ENCODE measurements at places on chromosomes 2 and 18.

- no peak for DNase-seq
These were observed 545 bp downstream of the GTF3C2 start for GRCh38 chr2:27356056-27356381.

DNA sequence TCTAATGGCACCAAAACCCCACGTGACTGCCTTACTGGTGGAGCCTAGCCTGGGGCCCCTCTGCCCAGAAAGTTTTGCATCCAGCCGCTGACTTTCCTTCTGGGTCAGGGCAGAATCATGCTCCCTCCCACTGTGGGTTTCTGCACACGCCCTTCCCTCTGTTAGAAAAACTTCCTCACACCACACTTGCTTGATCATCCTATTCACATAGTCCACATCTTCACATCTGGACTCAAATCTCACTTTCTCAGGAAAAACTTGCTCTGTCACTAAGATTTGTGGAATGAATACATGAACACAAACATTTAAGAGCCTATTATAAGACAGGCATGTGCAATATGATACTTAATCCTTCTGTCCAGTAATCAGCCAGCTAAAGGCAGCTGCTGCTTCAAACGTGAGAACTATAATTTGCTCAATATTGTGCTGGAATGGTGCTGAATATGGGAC, 274.7 kb downstream of the RND3 start:
- DNase-seq: no peak

DNA sequence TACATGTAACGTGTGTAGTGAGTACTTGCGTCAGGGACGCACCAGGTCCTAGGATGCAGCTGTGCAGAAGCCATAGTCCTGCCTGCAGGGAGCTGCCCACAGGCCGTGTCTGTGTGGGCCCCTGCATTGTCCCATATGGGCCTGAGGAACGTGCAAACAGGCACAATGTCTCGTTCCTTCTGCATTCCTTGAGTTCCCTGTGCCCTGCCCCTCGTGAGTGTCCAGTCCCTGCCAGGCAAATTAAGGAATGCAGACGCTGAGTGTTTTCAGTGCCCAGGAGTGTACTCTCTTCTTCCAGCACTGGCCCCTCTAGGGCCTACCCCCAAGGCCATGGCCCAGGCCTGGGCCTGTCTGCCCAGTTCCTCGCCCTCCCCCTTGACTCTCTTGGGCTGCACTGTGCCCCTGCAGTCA, 61.8 kb downstream of the FAM168B start:
- DNase-seq: no peak

DNA sequence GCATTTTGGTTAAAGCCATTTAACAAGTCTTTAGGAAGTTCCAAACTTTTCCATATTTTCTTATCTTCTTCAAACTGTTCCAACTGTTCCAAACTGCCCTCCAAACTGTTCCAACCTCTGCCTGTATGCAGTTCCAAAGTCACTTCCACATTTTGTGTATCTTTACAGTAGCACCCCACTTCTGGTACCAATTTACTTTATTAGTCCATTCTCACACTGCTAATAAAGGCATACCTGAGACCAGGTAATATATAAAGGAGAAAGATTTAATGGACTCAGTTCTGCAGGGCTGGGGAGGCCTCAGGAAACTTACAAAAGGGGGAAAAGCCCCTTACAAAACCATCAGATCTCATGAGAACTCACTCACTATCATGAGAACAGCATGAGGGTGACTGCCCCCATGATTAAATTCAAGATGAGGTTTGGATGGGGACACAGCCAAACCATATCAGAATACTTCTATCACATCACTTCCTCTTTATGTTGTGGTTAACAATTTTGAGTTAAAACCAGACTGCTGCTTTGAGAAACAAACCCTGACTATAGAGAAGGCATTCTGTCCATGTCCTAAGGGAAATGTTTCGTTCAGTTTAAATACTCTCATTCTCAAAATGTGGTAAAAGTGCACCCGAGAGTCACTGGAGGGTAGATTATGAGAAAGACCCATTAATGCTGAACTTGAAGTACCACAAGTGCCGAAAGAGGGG, 11.0 kb downstream of the IL18R1 start:
- DNase-seq: no peak

GRCh38 chr18:7394050-7394659, 163.3 kb downstream of the LRRC30 start:
- no peak for DNase-seq

DNA sequence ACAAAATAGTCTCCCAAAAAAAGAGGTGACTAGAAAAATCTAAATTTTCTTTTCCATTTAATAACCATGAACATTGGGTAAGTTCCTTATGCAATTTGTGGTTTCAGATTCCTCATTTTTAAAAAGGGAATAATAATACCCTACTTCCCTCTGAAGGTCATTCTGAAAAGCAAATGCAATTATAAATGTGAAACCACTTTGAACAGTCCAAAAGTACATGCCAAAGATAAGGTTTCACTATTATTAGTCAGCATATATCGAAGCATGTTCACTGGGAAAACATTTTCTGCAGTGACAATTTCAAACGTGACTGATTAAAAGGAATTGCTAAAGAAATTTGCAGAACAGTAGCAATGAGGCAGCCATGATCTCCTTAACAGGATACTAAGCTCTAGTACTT, 100.1 kb upstream of the RNF152 start:
- DNase-seq: no peak

DNA sequence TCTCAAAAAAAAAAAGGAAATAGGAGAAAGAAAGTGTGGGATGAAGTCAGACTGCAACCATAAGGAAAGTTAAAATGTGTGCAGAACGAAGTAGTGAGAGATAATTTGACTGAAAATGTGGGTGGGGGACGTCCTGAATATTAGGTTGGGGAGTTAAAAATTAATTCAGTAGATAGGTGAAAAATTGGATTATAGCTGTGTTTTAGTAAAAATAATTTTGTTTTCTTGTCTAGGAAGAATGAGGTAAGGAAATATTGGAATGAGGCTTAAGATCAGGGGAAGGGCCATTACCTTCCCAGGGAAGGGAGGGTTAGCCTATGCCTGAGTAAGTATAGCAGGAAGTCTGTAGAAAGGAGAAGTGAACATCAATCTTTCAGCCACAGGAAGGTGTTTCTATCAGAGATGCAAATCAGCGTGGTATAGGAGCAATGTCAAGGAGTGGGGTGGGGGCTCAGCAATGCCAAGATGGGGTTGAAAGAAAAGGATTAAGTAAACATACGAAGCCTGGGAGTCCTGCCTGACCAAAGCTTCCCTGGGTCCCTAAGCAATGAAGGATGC, 250.9 kb downstream of the PIEZO2 start:
- no peak for DNase-seq

GRCh38 chr2:42835577-42836371, 43.4 kb upstream of the HAAO start:
- no peak for DNase-seq

- DNase-seq: no peak
These were observed 36.3 kb downstream of the VSNL1 start for GRCh38 chr2:17576802-17577201.

DNA sequence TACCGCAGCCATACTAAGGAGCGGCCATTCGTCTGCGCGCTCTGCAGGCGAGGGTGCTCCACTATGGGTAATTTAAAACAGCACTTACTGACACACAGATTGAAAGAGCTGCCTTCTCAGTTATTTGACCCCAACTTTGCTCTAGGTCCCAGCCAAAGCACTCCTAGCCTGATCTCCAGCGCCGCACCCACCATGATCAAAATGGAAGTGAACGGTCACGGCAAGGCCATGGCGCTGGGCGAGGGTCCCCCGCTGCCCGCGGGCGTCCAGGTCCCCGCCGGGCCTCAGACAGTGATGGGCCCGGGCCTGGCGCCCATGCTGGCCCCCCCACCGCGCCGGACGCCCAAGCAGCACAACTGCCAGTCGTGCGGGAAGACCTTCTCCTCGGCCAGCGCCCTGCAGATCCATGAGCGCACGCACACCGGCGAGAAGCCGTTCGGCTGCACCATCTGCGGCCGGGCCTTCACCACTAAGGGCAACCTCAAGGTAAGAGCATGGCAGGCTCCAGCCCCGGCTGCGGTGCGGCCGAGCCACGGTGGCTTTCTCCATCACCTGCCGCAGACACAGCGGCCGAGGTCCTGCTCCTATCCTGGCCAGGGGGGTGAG, 15.5 kb downstream of the SALL3 start:
- no peak for DNase-seq

DNA sequence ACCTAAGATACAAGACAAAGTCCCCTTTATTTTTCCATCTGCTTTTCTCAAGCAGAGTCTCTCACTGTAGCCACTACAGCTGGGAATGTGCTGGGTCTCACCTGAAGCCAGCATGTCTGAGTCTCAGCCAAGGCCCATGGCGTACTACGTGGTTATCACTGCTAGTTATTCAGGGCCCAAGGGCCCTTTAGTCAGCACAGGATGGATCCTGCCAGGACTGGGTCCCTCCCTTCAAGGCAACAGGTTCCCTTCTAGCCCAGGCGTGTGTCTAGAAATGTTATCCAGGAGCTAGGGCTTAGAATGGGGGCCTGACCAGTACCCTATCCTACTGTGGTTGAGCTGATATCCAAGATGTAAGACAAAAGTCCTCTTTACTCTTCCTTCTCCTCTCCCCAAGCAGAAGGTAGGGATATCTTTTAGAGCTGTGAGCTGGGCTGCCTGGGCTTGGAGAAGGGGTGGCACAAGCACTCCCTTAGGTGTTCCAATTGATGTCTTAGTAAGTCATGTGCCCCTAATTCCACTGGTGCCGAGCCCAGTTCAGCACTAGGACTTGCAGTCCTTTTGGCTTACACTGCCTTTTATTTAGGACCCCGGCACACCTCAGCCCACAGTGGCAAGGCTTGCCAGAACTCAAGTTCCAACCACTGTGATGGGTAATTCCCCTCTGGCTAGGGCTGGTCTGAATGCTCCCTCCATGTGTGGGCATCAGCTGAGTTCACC, 17.7 kb downstream of the VPS54 start:
- DNase-seq: no peak
